ENCODE measurements at places on chromosomes 6 and 20.

DNA sequence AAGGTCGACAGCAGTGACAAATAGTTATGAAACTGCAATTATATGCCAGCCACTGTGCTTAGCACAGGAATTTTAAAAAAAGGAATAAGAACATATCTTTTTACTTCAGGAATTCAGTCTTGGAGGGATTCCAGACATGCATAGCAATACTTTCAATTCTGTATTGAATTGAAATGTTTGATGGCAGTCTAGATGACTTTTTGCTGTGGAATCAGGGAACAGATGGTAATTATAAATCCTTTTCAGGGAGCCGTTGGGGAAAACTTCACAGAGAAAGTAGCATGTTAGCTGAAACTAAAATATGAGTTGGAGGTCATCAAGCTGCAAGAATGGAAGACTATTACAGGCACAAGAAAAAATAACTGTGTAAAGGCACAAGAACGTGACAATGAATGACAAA lies 74.8 kb downstream of the IMPG1 start:
- no peaks in the 10 kb centered on the region for H3K27me3 ChIP-seq
- no peak overlapping the region for H3K27ac ChIP-seq
- no peaks in the 10 kb centered on the region for H3K4me1 ChIP-seq
- no peak overlapping the region for H3K4me3 ChIP-seq

- no peaks in the 10 kb centered on the region for H3K27me3 ChIP-seq
- H3K4me3 ChIP-seq = no peak overlapping the region
- no peak overlapping the region for H3K27ac ChIP-seq
- H3K36me3 ChIP-seq = no peaks in the 10 kb centered on the region
- DNase-seq = no peak
Observed at GRCh38 chr6:129648819-129649491, 61.0 kb downstream of the ARHGAP18 start.

DNA sequence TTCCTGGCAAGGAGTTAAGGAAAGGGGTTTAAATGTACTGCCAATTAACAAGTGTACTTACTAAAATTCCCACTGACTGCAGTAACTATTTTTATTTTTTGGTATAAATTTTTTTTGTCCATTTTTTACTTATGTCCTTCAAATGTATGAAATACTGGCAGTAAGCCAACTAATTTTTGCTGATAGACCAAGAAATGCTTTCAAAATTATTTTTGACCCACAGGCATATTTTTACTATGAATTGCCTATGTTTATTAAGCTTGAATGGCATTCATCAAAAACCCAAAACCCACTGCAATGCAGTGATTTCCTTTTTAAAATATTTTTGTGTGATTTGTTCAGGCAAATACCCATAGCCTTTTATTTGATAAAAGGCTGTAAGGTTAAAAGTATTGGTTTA lies 560.1 kb downstream of the UTRN start:
- no peaks in the 10 kb centered on the region for H3K27me3 ChIP-seq
- H3K4me3 ChIP-seq = no peak overlapping the region
- H3K27ac ChIP-seq = no peak overlapping the region
- H3K4me1 ChIP-seq = no peaks in the 10 kb centered on the region

- no peak overlapping the region for H3K27ac ChIP-seq
- no peak overlapping the region for H3K4me3 ChIP-seq
Observed at GRCh38 chr6:13677878-13678254, 33.8 kb downstream of the RANBP9 start.

DNA sequence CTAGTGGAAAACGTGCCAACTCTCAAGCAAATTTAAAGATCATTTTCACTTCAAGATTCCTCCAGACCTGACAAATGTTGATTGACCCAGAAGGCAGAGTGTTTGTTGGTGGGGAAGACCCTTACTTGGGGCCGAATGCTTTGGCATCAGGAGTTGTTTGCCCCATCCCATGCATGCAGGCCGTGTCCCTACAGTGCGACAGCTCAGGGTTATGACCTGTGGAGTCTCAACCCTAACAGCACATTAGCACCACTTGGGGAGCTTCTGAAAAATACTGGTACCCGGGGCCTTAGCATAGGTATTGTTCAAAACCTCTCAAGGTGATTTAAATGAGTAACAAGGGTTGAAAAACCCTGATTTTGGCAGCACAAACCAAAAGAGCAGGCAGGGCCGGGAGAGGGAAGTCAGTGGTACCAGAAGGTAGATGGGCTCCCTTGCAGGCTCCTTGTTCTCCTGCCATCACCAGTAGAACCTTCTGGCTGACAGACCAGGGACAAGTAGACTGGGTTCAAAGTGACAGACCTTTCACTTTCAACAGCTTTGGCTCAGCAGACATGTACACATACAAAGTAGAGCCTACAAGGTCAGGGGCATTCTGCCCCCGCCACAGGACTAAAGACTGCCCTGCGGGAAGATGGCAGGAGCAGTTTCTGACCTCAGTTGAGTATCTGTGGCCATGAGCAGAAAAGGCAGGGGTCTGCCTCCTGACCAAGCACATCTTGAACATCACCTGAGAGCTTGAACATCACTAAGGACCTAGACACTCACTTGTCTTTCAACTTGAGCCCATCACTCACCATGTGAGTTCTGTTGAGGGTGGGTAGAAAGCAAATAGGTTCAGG lies 39.6 kb downstream of the PLCG1 start:
- peak overlapping the region; percentile 65 for H3K27ac ChIP-seq
- no peak for DNase-seq
- peaks cover 41% of the 10 kb centered on the region for H3K4me1 ChIP-seq
- H3K27me3 ChIP-seq = no peaks in the 10 kb centered on the region

DNA sequence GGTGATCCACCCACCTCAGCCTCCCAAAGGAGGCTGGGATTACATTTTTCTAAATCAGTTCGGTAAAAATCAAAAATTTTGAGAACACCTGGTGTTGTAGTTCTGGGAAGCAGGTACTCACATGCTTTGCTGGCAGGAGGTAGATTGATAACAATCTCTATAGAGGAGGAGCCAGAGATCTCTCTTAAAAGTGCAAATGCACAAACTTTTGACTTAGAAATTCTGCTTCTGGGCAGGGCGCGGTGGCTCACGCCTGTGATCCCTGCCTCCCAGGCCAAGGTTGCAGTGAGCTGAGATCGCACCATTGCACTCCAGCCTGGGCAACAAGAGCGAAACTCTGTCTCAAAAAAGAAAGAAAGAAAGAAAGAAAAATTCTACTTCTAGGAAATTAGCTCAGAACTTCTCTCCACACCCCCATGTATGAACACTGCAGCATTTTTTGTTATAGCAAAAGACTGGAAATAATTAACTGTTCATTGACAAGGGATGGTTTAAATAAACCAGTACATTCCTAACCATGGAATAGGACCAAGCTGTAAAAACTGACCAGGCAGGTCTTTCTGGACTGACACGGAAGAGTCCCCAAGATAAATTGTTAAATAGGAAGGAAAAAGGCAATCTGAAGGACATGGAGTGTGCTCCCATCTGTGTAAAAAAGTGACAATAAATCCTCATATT lies 14.4 kb upstream of the TRIB3 start:
- H3K27me3 ChIP-seq = no peaks in the 10 kb centered on the region
- H3K4me3 ChIP-seq = no peak overlapping the region

DNA sequence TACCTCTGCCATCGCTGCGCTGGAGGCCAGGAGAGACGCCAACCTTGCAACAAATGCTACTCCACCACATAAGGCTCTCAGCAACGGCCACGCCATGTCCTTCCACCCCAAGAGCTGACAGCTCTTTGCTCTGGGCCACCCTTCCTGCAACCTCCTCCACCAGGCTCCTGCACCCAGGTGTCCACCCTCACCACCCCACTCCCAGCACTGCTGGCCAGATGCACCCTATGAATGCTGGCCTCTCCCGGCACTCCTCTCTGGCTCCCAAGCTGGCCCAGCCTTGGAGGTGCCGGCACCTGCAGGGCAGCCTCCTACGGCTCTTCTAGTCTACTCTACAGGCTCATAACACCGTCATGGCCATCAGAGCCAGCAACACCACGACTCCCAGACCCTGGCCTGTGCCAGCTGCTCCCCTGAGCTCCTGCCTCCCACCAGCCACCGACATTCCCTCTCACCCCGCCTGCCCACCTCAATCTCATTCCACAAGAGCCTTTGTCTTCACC lies 11.2 kb downstream of the TAF4 start:
- H3K4me3 ChIP-seq = no peak overlapping the region
- no peaks in the 10 kb centered on the region for H3K4me1 ChIP-seq
- no peak overlapping the region for H3K27ac ChIP-seq
- DNase-seq = peak; percentile 28
- H3K27me3 ChIP-seq = no peaks in the 10 kb centered on the region

- no peak for DNase-seq
- H3K4me1 ChIP-seq = no peaks in the 10 kb centered on the region
- no peak overlapping the region for H3K4me3 ChIP-seq
- no peaks in the 10 kb centered on the region for H3K36me3 ChIP-seq
Observed at GRCh38 chr6:40038626-40039025, 104.4 kb upstream of the MOCS1 start.

DNA sequence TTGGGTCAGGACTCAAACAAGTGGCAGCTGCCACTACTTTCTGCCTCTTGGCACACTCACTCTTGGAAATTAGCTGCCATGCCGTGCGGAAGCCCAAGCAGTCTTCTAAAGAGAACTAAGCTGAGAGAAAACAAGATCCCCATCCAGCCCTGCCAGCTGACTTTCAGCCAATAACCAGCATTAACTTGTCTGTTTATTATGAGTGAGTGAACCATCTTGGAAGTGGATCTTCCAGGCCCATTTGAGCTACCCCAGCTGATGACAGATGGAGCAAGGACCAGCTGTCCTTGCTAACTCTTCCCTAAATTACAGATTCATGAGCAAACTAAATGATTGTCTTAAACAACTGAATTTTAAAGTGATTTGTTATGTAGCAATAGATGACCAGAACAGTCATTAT lies 73.9 kb upstream of the RBM24 start:
- no peaks in the 10 kb centered on the region for H3K36me3 ChIP-seq
- H3K4me1 ChIP-seq = no peaks in the 10 kb centered on the region
- H3K4me3 ChIP-seq = no peak overlapping the region
- no peaks in the 10 kb centered on the region for H3K27me3 ChIP-seq

- H3K27ac ChIP-seq = no peak overlapping the region
- H3K36me3 ChIP-seq = no peaks in the 10 kb centered on the region
- no peaks in the 10 kb centered on the region for H3K27me3 ChIP-seq
- no peak overlapping the region for H3K4me3 ChIP-seq
- no peaks in the 10 kb centered on the region for H3K4me1 ChIP-seq
- no peak for DNase-seq
Observed at GRCh38 chr20:5265662-5265985, 51.1 kb downstream of the PROKR2 start.

DNA sequence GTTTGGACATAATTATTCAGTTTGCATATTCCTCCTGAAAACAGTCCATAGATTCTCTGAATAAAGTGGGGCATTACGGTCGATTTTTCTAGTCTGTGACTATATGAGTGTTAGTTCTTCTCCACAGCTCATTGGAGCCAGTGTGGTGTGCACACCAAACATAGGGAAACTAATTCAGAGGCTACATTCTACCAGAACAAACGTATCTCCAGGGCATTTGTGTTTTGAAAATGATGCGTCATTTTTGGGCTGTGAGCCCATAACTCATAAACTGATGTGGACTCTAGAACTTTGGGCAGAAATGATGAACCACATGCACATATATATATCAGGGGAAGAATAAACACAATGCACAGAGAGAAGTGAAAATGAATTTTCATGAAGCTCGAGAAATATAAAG lies 41.8 kb downstream of the C6orf58 start:
- H3K27ac ChIP-seq = no peak overlapping the region
- no peaks in the 10 kb centered on the region for H3K4me1 ChIP-seq
- no peaks in the 10 kb centered on the region for H3K36me3 ChIP-seq
- no peaks in the 10 kb centered on the region for H3K27me3 ChIP-seq
- H3K4me3 ChIP-seq = no peak overlapping the region

GRCh38 chr20:63534831-63535651 lies 2.1 kb downstream of the PTK6 start:
- H3K27me3 ChIP-seq = no peaks in the 10 kb centered on the region
- no peaks in the 10 kb centered on the region for H3K36me3 ChIP-seq
- H3K4me1 ChIP-seq = peaks cover 20% of the 10 kb centered on the region
- no peak overlapping the region for H3K27ac ChIP-seq
- H3K4me3 ChIP-seq = no peak overlapping the region

- no peak overlapping the region for H3K27ac ChIP-seq
- H3K27me3 ChIP-seq = peaks cover 5% of the 10 kb centered on the region
- no peaks in the 10 kb centered on the region for H3K36me3 ChIP-seq
- no peak overlapping the region for H3K4me3 ChIP-seq
- no peak for DNase-seq
Observed at GRCh38 chr20:40785346-40785745, 96.3 kb upstream of the MAFB start.

DNA sequence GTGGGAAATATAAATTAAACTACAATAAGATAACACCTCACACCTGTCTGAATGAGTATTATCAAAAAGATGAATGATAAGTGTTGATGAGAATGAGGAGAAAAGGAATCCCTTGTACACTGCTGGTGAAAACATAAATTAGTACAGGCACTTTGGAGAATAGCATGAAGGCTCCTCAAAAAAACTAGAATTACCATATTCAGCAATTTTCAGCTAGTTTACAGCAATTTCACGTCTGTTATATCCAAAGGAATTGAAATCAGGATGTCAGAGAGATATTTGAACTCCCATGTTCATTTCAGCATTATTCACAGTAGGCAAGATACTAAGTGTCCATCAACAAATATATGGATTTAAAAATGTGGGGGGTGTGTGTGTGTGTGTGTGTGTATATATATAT lies 292.6 kb downstream of the CLVS2 start:
- no peaks in the 10 kb centered on the region for H3K27me3 ChIP-seq
- H3K4me1 ChIP-seq = no peaks in the 10 kb centered on the region
- no peak for DNase-seq
- H3K36me3 ChIP-seq = no peaks in the 10 kb centered on the region
- no peak overlapping the region for H3K4me3 ChIP-seq

GRCh38 chr6:56671651-56672461 lies 29.2 kb upstream of the DST start:
- peak overlapping the region; percentile 17 for H3K27ac ChIP-seq
- no peak overlapping the region for H3K4me3 ChIP-seq
- H3K27me3 ChIP-seq = no peaks in the 10 kb centered on the region
- H3K36me3 ChIP-seq = no peaks in the 10 kb centered on the region
- DNase-seq = no peak
- H3K4me1 ChIP-seq = peaks cover 11% of the 10 kb centered on the region

DNA sequence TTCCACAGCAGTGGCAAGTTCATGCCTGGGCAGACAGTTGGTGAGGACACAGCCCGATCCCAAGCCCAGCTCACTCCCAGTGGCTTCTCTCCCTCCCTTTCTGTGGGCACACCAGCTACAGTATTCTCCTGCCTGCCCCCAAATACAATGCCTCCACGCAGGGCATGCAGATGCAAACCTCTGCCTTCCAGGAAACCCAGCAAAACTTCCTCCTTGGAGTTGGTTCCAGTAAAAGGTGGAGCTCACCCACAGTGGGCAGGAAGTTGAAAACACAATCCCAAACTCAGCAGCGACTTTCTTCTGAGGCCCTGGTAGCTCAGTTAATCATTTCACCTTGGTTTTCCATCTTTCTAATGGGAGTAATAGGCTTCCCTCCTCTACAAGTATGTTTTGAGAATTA lies 93.7 kb downstream of the LY86 start:
- peaks cover 41% of the 10 kb centered on the region for H3K4me1 ChIP-seq
- no peak overlapping the region for H3K4me3 ChIP-seq
- no peaks in the 10 kb centered on the region for H3K36me3 ChIP-seq
- H3K27ac ChIP-seq = peak overlapping the region; percentile 69
- no peaks in the 10 kb centered on the region for H3K27me3 ChIP-seq
- no peak for DNase-seq
